ENCODE measurements at places on chromosomes 7 and 10.

- no peak for DNase-seq
Measured at GRCh38 chr7:2566348-2566889, 7.6 kb downstream of the IQCE start.

DNA sequence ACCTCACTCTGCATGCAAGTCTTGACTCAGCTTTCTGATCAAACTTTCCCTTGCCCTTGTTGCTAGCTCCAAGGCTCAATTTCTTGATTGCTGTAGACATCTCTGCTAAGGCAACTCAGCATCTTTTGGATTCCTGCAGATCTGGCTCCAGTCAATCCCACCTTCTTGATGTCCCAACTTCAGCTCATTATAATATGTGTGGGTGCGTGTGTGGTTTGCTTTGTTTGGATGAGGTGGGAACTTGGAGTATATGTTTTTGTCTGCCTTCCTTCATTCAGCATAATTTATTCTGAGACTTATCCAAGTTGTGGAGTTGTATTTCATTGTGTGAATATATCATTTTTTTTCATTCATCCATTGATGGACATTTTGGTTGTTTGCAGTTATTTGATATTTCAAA lies 364.8 kb upstream of the IGFBP3 start:
- DNase-seq, result no peak

- DNase-seq, result no peak
Measured at GRCh38 chr7:157925383-157925875, 588.6 kb downstream of the DNAJB6 start.

- no peak for DNase-seq
Measured at GRCh38 chr7:111089822-111090426, 1.0 kb upstream of the LRRN3 start.

GRCh38 chr10:124515244-124515970 lies 53.8 kb downstream of the LHPP start:
- DNase-seq, result no peak

DNA sequence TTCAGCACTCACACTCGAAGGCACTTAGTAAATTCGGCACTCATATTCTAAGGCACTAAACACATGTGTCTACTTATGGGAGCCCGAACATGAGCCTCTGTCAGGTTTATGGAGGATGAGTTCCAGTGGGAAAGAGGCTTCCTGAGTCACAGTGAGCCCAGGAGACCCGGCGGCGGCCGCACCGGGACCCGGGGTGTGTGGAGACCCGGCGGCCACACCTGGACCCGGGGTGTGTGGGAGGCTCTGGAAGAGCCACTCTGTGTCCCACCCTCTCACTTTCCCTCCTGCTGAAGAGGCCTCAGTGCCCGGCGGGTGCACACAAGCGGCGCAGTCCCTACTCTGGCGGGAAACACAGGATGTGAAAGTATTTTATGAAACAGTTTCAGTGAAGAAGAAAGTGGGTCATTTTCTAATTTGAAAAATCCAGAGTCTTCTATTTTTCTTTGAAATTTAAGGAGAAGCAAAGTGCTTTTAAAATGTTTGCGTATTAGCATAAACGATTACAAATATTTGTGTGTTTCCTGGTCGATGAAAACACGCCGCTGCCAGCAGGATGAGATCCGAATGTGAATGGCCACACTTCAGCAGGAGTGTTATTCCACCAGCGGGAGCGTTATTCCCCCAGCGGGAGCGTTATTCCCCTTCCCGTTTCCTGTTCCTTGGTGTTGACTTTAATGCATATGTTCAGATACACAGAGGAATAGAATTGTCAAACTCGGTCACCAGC lies 625.1 kb downstream of the DNAJB6 start:
- DNase-seq, result no peak

GRCh38 chr10:4981722-4982471 lies 18.7 kb downstream of the AKR1C1 start:
- no peak for DNase-seq

DNA sequence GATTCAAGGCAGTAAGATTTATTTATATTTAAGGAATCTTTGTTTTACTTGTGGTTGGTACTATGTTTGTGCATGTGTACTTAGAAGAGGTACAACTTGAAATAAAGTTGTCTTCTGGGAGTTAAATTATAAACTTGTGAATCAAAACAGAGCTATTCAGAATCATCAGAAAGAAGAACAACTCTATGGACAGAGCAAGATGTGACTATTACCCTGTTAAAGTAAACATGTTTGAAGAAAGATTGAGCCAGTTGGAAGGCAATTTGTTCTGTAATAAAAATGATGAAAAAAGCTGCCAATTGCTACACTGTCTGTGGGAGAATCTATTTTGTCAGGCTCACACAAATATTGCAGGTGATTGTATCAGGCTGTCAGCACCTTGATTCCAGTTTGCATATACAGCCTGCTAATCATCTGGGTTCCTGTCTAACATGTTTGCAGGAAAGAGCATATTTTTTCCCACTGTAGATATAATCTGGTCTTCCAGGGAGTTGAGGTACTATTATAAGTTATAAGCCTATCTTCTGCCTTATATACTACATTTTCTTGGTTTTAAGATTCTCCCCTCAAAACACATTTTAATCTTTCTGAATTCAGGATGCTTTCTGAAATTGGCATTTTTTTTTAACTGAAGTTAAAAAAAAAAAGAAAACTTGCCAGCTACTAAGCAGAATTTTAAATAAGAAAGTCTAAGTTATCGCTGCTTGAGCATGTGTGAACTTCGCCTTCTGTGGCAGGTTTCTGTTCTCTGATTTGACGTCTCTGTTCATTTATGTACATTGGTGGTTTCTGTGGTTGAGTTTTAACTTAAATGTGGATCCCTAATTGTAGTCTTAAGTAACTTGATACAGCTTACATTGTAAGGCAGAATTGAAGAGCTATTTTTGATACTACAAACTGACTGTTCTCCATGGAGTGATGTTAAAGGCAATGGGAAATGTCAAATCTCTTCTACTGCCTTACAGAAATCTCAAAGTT lies 46.0 kb downstream of the ZNRF2 start:
- DNase-seq, result no peak

GRCh38 chr7:3193379-3194120 lies 107.5 kb upstream of the SDK1 start:
- no peak for DNase-seq

DNA sequence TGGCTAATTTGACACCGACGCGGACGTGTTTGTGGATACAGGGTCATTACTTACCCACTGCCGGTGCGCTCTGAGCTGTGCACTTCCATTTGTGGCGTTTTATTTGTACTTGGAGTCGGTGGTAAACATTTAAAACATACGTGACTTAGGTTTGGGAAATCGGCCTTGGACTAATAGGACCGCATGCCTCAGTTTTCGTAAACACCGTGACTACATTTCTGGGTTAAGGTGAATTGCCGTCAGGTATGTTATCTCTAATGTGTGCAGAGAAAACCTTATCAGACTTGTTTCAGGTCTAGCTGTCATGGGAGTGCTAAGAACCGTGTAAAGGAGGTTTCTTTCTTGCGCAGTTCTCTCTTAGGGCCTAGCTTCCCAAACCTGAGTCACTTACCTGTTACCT lies 51.7 kb upstream of the NCF1 start:
- no peak for DNase-seq

Data from cortex of kidney (tissue), 1 donor.